Renal cortical epithelial cell (primary cell): ENCODE measurements at places on chromosomes 3 and 15.
A peak's percentile ranks its signal among the peaks of the same experiment; 100 is the strongest.

DNA sequence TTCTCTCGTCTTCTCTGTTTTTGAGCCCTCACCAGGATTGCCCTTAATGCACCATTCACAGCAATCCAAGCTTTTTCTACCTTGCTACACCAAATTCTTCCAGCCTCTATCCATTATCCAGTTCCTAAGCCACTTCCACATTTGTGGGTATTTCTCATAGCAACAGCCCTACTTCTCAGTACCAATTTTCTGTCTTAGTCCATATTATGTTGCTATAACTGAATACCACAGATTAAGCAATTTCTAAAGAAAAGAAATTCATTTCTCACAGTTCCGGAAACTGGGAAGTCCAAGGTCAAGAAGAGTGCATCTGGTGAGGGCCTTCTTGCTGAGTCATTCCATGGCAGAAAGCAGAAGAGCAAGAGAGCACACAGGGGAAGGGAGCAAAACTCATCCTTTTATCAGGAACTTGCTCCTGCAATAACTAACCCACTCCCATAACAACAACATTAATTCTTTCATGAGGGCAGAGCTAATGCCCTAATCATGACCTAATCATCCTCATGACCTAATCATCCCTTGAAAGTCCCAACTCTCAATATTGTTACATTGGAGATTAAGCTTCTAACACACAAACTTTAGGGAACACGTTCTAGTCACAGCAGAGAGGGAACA lies 9.7 kb upstream of the EIF1B start:
- DNase-seq = peak; percentile 57

DNA sequence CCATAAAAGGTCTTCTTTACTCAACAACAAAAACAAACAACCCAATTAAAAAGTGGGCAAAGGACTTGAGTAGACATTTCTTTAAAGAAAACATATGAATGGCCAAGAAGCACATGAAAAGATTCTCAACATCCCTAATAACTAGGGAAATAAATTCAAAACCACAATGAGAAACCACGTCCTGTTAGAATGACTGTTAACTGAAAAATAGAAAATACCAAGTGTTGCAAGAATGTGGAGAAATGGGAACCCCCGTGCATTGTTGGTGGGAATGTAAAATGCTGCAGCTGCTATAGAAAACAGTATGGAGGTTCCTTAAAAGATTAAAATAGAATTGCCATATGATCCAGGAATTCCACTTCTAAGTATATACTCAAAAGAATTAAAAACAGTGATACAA lies 34.8 kb downstream of the NMNAT3 start:
- DNase-seq = peak; percentile 63

DNA sequence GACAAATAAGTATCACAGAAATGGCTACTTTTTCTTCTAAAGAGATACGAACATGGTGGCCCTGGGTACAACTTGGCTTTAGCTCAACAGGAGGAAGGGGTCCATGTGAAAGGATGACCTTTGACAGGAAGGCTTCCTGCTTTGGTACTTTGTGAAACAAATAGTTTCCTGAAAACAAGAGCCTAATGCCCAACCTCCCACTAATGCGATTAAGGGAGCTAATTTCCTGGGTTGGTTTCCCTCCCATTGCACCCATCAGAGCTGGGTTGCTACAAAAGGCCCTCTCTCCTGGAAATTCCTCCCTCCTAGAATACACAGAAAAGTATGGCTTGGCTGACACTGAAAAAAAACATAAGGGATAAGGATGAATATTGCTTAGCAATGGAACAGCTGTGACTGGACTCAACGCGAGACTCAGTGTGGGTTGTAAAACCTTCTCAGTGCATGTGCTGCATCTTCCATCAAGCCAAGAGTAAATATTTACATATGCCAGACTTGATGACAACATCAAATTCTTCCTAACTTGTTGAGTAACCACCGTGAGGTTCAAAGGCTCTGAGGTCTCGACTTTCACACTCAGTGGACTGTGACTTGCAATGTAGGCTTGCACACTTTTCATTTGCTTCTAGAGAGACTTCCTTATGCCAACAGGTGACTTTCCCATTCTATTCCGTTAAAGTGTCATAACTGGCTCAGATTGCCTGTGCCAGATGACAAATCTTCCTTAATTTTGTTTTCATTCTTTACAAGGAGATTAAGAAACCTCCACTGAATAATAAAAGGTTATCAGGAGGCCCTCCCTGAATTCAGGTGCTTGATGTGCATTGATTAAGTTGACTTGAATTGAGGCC lies 60.1 kb downstream of the ADAMTS9 start:
- peak; percentile 99 for DNase-seq

GRCh38 chr3:25697553-25697952 lies 32.8 kb upstream of the TOP2B start:
- DNase-seq = peak; percentile 16

DNA sequence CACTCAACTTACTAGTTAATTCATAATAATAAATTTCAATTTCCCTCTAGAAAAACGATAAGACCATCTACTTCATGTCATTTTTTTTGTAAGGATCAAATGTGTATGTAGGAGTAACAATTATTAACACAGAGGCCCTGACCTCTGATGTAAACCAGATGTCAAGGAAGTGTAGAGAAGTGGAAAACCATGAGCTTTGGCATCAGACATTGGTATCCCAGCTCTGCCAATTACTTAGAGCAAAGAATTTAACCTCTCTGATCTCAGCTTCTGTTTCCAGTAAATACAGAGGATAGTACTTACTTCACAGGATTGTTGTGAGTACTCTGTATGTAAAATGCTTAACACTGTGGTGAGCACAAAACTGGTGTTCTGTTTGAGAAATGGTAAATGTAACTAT lies 17.5 kb downstream of the AQR start:
- no peak for DNase-seq

GRCh38 chr3:79497447-79498111 lies 270.2 kb downstream of the ROBO1 start:
- DNase-seq = peak; percentile 16

DNA sequence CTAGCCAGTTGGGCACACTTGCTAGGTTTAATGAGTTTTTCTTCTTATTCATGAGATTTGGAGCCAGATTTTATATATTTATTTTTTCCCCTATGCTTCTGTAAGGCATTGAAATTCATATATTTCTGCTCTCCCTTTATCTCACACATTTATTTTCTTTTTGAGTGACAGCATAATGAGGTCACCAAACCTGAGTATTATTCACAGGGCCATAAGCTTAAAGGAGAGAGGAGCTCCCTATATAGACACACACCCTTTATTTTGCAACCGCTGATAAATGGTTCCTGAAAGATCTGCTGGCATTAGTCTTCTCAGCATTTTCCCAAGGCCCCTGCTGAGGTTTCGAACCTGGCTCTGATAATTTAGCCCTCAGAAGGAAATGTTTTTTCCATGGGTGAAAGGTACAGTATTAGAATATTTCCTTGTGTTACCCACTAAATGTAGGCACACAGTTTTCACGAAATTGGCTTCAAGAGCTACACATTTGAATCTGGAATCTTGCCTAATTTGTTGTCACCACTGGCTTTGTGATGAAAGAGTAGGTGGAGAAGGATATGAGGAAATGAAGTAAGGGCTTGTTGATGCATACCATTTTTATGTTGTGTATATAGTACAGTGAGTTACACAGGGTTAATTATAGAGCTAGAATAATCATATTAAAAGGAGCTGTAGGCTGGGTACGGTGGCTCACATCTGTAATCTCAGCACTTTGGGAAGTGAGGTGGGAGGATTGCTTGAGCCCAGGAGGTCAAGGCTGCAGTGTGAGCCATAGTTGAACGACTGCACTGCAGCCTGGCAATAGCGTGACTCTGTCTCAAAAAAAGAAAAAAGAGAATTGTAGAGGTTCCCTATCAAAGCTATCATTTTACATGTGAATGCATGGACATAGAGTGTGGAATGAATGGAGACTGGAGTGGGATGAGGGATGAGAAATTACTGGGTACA lies 6.5 kb downstream of the KLHL18 start:
- no peak for DNase-seq

DNA sequence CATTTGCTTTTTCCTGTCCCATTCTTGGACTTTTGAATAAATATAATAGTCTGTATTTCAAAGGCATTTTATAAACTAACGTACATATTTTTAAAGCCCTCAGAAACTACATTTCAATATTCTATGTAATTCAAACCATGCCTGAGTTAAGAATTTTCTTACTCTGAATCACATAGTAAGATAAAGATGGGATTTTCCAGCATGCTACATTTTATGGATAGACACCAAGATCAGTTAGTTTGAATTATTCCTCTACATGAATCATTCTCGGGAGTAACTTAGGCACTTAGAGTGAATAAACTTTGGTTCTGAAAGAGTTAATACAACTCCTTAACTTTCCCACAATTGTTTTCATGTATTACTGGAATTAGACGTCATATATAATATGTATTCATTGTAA lies 713.3 kb upstream of the CBLB start:
- DNase-seq = no peak

- DNase-seq = no peak
Measured at GRCh38 chr3:54845551-54845950, 82.3 kb downstream of the LRTM1 start.

- peak; percentile 72 for DNase-seq
Measured at GRCh38 chr3:5195605-5196004, 8.1 kb downstream of the EDEM1 start.

DNA sequence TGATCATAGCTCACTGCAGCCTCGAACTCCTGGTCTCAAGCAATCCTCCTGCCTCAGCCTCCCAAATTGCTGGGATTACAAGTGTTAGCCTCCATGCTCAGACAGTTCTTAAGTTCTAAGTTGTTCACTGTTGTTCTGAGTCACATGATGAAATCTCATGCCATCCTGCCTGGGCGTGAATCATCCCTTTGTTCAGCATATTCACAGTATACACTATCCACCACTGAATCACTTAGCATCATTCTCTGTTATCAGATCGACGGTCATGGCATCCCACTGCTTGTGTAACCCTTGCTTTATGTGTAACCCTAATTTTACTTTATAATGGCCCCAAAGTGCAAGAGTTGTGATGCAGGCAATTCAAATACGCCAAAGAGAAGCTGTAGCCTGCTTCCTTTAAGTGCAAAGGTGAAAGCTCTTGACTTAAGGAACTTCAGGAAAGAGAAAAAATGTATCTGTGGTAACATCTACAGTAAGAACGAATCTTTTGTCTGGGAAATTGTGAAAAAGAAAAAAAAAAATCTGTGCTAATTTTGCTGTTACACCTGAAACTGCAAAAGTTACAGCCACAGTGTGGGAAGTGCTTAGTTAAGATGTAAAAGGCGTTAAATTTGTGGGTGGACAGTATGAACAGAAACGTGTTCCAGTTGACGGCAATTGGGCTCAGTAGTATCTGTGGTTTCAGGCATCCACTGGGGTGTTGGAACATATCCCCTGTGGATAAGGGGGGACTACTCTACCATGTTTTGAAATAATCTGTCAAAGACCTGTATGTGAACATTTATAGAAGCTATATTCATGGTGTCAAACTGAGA lies 80.6 kb downstream of the PCOLCE2 start:
- DNase-seq = peak; percentile 72

GRCh38 chr15:31482122-31482922 lies 155.7 kb downstream of the KLF13 start:
- DNase-seq = no peak

GRCh38 chr3:28198974-28199373 lies 42.4 kb upstream of the CMC1 start:
- DNase-seq = no peak

DNA sequence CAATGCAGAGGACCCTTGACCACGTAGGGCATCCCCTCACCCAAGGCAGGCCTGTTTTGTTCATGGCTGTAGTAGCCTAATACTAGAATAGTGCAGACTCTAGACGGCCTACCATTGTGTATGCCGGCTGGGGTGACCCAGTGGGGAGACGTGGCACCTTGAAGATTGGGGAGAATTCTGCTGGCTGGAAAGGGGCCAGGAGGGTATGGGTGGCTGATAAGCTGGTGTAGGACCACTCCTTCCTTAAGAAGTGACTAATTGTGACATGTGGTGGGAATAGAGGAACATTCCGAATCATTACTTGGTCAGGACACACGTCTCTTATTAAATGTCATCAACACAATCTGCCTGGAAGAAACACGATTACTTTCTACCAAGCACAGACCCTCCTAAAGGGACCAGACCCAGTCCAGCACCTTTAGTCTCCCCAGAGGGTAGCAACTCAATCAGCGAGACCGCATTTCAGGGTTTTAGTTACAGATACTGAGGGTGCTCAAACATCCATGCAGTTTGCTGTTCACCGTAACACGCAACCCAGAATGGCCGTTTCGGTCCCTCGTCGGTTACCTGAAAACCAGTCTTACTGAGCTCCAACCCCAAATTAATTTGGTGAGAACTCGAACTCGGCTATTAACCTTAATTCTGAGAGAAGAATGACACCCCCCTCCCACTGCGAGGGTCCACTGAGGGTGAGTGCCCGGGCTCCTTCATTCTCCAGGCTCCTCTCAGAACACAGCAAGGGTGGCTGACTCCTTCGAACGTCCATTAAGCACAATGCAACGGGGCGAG lies 1.6 kb upstream of the KLF13 start:
- no peak for DNase-seq

- no peak for DNase-seq
Measured at GRCh38 chr3:138547342-138547975, 46.6 kb downstream of the CEP70 start.

DNA sequence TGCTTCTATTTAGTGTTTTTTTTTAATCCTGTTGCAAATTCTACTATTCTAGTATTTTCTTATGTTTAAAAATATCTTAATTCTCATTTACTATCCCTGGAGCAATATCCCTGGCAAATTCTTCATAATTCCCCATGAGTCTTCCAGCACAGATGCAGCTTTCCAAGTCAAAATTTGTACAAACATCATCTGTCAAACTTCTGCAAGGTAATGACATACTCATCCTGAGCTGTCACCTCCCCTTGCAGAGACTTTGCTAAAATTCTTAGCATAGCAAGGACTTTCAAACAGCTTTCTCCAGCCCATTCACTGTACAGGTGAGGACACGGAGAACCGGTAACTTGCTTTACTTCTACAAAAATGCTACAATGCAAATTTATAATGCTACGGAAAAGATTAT lies 28.6 kb upstream of the VGLL4 start:
- DNase-seq = no peak

- no peak for DNase-seq
Measured at GRCh38 chr3:33256249-33256648, 21.0 kb upstream of the FBXL2 start.

GRCh38 chr15:35505141-35505540 lies 40.8 kb downstream of the DPH6 start:
- no peak for DNase-seq

DNA sequence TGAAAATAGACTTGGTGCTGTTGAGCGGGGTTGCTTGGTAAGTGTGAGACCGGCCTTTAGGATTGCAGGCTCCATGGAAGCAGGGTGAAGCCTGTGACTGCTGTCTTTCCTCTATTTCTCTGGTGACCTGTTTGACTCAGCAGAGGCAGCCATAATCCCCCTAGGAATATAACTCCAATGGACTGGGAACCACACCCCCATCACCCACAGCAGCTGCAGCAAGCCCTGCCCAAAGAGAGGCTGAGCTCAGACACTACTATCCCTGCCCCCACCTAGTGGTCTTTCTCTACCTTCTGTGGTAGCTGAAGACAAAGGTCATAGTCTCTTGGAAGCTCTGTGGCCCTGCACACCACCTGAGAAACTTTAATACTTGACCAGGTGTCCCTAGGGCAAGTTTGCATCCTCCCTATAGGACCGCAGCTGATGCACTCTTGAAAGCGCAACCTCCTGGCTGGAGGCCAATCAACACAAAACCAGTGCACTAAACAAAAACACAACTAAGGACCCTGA lies 133.6 kb upstream of the MRPL3 start:
- no peak for DNase-seq
